ENCODE measurements at places on chromosomes 11 and 22.

DNA sequence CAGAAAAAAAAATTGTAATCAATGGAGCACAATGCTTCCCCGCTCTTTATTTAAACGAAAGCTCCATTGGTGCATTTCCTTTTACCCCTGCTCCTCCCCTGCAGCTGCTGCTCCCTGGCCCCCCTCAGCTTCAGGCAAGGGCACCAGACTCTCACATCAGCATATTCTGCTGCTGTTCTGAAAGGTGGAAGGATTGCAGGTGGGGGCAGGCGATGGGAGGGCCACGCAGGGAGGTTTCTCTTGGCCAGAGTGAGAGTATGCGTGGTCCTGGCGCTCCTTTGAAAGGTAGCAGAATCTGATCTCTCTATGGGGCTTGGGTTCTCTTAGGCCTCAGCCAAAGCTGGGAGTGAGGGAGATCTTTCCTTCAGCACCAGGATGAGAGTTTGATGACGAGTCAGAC lies 240.9 kb upstream of the CADM1 start:
- no peak for DNase-seq

DNA sequence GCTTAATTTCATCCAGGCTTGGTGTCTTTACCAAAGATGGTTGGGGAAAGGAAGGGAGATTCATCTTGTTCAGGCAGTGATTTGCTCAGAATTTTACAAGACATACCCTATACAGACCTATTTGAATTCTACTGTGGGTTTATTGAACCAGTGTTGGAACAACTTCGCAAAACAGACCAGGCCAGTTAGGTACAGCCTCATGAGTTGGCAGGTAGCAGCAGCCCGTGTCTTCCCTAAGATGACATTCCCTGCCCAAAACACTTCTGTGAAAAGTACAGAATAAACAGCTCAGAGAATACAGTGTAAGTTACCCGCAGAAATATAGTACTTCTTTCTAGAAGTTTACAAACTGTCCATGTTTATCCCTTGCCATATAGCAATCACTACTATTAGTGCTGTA lies 102.4 kb upstream of the GAL start:
- no peak for DNase-seq

GRCh38 chr22:48628891-48629543 lies 1198.7 kb downstream of the BRD1 start:
- DNase-seq = no peak

DNA sequence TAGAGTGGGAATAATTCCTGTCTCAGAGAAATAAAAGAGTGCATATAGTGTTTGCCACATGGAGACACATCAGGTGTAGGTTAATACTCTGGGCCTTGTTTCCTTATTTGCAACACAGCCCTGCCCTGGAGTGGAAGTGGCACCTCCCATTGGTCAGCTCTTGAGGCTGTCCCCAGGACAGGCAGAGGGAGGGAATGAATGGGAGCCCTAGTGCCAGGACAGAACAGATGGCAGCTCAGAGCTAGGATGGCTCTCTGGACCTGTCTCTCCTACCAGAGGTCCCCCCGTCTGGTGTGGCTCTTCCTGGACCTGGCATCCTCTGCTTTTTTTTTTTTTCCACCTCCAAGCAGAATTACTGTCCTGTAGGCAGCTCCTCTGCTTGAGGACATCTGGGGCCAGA lies 35.6 kb downstream of the LIMK2 start:
- DNase-seq = no peak

DNA sequence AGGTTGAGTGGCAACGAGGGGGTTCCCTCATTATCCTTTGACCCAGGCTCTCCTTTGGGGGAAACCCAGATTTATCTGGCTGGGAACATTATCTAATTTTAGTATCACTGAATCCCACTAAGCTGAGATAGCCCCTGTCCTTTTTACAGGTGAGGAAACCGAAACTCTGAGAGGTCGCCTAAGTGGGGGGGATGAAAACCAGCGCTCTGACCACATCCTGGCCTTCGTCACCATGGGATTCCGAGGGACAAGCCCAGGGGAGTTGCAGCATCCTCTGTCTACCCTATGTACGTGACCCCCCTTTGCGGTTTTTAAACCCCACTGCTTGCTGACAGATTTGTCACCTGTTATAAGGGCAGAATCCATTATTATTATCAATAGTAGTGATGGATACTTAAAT lies 61.0 kb downstream of the ISX start:
- no peak for DNase-seq

GRCh38 chr11:131840545-131840944 lies 470.1 kb downstream of the NTM start:
- DNase-seq = no peak

- DNase-seq = no peak
These were observed 477.9 kb downstream of the MIAT start for GRCh38 chr22:27135031-27135981.

- no peak for DNase-seq
These were observed 28.6 kb downstream of the SCUBE1 start for GRCh38 chr22:43314611-43315010.

DNA sequence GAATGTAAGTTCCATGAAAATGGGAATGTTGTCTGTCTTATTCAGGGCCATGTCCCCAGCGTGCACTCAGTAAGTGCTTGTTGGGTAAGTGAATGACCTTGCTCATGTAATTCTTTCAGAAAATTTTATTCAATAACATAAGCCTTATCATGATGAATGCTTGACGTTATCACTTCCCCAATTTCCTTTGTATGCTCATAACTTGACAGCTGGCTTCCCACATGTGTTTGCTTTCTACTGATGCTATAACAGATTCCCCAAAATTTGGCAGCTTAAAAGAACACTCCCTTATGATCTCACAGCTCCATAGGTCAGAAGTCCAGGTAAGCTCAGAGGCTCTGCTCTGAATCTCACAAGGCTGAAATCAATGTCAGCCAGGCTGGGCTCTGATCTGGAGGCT lies 155.8 kb upstream of the POU2AF2 start:
- DNase-seq = no peak

DNA sequence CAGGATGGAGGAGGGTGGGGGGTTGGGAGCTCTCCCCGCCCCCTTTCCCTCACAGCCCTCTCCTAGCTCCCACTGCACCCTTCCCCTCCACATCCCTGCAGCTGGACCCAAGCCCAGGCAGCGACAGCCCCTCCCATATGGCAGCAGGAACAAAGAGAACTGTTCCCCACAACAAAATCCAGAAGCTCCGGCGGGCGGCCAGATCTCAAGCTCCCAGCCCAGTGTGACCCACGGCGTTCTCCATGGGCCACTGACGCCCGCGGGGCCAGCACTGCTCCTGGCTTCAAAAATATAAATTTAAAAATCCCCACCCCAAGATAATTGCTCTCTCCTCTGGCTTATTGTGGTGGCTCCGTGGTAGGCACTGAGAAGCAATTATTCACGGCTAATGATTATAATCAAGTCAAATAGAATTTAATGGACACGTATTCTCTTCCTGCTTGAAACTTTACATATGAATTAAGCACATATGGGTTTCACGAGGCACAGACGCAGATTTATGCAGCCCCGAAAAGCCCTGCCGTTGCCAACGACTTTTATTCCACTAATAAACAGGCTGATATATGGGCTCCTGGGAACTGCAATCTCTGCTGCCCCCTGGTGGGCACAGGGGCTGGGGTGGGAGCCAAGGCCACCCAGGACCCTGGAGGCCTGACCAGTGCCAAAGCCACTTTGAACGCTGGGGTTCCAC lies 17.5 kb downstream of the MACROD1 start:
- DNase-seq = peak; percentile 73

- no peak for DNase-seq
These were observed 74.1 kb upstream of the CHRM4 start for GRCh38 chr11:46465683-46466082.

- no peak for DNase-seq
These were observed 5.9 kb upstream of the OR52L1 start for GRCh38 chr11:5992604-5993251.

DNA sequence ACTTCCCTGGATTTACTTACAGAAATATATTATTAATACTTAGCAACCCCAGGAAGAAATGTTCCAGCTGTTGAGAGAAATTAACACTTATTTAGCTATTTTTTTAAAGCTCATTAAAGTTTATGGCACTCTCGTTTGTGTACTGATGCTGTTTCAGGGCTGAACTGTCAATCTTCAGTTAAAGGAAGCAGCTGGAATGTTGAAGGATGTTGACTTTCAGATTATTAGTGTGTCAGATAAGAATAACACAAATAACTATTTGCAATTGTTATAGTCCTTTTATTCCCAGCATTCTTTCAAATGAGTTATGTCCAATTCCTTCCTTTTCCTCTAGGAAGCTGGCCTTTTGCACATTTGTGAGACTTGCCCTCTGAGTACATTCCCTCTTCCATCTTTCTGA lies 278.2 kb upstream of the RAG2 start:
- DNase-seq = no peak

- no peak for DNase-seq
These were observed 46.0 kb downstream of the STIM1 start for GRCh38 chr11:3901249-3902025.

DNA sequence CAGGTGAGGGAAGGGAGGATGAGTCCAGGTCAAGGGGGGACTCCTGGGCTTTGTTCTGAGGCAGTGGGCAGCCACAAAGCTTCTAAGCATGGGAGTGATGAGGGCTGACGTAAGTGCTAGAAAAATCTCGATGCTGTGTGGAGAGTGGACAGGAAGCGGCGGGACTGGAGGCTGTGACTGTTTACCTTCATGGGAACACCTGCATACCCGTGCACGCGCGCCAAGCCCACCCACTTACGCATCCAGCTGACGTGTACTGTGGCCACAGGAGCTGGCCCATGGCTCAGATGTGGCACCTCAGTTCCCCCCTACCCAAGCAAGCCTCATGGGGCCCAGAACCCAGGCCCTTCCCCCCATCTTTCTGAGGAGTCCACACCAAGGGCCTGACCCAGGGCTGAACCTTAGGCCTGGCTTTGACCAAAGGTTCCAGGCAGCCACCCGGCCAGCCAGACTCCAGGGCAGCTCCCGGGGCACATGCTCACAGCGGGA lies 14.0 kb downstream of the MYRF start:
- DNase-seq = no peak

DNA sequence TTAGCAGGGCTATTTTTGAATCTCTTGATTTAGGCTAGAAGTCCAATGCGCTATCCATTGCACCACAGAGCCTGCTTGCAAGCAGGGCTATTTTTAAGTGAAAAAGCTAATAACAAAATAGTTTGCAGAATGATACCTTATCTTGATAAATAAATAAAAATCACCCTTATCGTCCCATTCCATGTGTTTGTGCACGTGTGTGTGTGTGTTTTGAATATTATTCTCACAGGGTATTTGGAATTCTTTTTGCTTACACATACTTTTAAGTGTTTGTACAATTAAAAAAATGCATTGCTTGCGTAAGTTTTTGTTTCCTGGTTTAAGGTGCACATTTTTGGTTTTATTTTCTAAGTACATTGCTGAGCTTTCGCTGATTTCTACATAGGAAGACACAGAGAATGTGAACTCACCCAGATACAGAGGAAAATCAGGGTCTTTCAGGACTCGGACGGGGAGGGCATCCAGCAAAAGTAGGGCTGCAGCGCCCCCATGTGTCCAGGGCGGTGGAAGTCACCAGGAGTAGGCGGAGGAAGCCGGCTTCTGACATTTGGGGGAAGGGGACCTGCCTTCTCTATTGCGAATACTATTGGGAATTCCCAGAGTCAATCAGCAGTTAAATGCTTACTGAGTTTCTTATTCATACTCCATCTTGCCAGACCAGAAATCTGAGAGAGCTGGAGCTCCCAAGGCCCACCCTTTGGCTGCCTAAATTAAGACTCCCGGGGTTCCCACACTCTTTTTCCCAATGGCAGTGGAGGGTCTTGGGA lies 27.3 kb downstream of the SLC1A2 start:
- DNase-seq = peak; percentile 81

DNA sequence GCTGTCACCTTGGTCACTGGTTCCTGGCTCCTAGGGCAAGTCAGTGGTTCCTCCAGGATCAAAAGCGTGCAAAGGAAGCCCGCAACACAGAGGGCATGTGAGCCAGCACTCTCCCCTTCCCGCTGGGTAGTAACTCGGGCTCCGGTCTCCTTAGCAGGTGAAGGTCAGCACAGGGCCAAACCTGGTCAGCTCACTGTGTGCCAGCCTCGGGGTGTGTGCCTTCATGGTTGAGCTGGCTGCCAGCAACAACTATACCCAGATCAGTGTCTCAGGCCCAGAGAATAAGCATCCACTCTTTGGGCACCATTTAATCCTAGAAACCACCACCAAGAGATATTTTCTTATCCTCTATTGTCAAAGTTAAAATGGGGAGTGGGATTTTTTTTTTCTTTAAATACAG lies 16.1 kb upstream of the CCDC86 start:
- no peak for DNase-seq

- DNase-seq = no peak
These were observed 33.0 kb downstream of the SLC17A6 start for GRCh38 chr11:22371160-22371559.

GRCh38 chr11:113591117-113591516 lies 115.0 kb downstream of the TMPRSS5 start:
- DNase-seq = no peak

- DNase-seq = no peak
These were observed 566 bp downstream of the DDB1 start for GRCh38 chr11:61332281-61332796.

DNA sequence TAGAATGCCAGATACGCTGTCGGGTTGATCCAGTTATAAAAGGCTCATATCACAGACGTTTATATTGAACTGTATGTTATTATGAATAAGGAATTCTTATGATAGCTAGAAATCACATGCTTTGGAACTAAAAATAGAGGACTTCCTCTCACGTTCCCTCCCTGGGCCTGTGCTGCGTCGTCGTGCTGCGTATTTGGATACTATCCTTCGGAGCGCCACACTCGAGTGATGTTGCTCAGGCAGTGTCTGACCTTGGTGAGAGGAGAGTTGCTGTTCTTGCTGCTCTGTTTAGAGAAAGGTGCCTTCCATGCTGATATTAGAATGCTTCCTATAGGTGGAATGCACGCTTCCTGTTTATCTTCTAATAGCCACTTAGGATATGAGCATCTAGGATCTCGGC lies 20.2 kb upstream of the ST14 start:
- DNase-seq = no peak

- no peak for DNase-seq
These were observed 21.7 kb downstream of the TIMP3 start for GRCh38 chr22:32823024-32823730.

- no peak for DNase-seq
These were observed 15.1 kb upstream of the AIFM3 start for GRCh38 chr22:20951932-20952380.

DNA sequence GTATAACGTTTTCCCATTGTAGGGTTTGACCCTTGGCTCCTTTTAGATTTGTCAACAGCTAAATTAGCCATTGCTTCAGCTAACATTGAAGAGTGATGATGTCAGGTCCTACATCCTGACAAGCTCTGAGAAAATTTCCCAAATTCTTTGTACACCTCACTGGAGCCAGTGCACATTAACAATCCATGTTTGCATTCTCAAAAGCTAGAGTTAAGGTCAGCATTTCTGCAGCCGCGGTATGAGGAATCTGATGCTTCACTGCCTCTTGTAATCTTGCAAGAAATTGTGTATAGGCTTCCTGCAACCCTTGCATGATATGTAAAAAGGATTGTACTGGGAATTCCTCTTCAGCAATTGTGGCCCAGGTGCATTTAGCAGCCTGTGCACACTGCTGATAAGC lies 33.1 kb upstream of the NCAM1 start:
- DNase-seq = no peak

DNA sequence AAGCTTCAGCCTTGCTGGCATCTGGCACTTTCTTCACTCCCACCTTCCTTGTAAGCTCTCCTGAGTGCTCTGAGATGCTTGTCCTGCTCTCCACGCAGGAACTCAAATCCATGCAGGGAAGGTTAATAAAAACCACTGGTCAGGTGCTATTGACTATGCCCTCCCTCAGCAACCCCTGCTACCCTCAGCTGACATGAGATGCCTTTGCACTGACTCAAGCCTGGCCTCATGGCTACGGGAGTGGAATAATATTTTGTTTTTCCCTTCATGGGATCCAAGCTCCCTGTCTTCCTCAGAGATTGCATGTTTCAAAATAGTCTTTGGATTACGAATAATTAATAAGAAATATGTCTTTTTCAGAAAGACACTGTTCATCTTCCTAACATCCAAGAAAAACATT lies 31.7 kb upstream of the ABCC8 start:
- DNase-seq = no peak

Measured in CD4-positive, alpha-beta T cell treated with Interleukin-2 at 100 ng/mL for 4 hours (primary cell).